ENCODE measurements at places on chromosomes 3 and 15. TPM values are rescaled to one million over a fixed set of nuclear protein-coding genes. Genes with fewer than 3 reads are reported as not detected.

- no peak for DNase-seq
These were observed 22.6 kb downstream of the CCRL2 start for GRCh38 chr3:46429671-46430070.

The CCDC13 gene
- total RNA-seq: 1.4 TPM

The SQOR gene
- 44.4 TPM for total RNA-seq

- no peak for DNase-seq
These were observed 534.9 kb upstream of the ARRDC4 start for GRCh38 chr15:97425596-97425995.

GRCh38 chr3:38829404-38829803 lies 13.4 kb upstream of the SCN10A start:
- DNase-seq: peak; percentile 81

DNA sequence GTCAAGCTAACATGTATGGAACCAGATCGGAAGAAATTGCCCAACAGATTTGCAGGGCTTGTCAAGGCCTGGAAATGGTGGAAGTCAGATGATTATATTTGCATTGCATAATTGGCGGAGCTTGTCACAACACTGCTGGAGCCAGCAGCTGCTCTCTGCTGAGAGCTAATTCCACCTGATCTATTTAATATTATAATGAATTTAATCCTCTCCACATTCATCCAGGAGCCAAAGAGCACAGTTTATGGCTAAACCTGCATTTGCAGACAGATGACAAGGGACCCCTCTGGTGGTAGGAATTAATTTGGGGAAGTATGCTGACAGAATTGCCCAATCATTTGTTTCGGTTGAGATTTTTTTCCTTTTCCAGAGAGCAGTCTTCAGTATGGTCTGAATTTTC lies 730.2 kb downstream of the TUSC7 start:
- DNase-seq: no peak

- DNase-seq: no peak
These were observed 154.4 kb upstream of the HES1 start for GRCh38 chr3:193981504-193981903.

Data from posterior vena cava (tissue), 2 donors.